ENCODE measurements at places on chromosomes 1 and 21. TPM values are rescaled to one million over a fixed set of nuclear protein-coding genes. Genes with fewer than 3 reads are reported as not detected.

GRCh38 chr1:3814065-3814464, 17.8 kb upstream of the LRRC47 start:
- DNase-seq, result no peak

GRCh38 chr1:18747671-18748070, 111.8 kb downstream of the TAS1R2 start:
- no peak for DNase-seq

GRCh38 chr1:219692981-219693380, 80.1 kb upstream of the ZC3H11B start:
- DNase-seq, result no peak

GRCh38 chr1:51445351-51446090, 73.5 kb downstream of the EPS15 start:
- no peak for DNase-seq

Gene C8B
- not detected for total RNA-seq

DNA sequence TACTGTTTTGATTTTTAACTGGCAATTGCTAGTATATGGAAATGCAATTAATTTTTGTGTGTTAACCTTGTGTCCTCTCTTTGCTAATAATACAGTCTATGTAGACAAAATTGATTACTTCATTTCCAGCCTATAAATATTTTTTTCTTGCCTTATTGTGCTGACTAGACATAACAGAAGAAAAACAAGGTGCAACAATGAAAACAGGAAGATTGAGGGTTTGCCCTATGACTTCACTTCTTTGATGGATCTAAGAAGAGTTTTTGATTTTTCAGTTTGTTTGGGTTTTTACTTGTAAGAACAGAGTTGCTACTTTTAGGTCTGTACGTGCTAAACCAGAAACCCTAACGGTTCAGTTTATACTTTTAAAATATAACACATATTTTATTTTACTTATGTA, 8.5 kb upstream of the CNIH4 start:
- DNase-seq, result no peak

GRCh38 chr1:228852511-228853088, 117.3 kb downstream of the RHOU start:
- no peak for DNase-seq

Gene VHLL
- total RNA-seq, result not detected

Gene OR10J1
- total RNA-seq, result not detected

GRCh38 chr1:218557731-218558130, 212.6 kb downstream of the TGFB2 start:
- DNase-seq, result peak; percentile 97

DNA sequence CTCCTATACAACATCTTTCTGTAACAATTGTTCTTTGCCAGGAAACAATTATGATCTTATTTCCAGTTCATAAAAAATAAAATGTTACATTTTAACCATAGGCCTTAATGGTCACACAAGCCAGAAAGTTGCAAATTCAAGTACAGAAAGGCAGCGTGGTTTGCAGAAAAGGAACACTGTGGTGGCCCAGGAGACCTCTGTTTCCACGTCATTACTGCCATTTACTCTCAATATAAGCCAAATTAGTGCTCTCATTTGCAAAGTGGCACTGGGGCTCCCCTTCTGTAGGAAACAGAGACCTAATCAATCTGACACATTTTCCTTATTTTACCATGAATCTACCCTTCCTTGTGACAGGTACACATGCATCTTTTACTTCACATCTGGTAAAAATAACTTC, 79.3 kb upstream of the TLR5 start:
- DNase-seq, result no peak

Gene CNR2
- not detected for total RNA-seq

DNA sequence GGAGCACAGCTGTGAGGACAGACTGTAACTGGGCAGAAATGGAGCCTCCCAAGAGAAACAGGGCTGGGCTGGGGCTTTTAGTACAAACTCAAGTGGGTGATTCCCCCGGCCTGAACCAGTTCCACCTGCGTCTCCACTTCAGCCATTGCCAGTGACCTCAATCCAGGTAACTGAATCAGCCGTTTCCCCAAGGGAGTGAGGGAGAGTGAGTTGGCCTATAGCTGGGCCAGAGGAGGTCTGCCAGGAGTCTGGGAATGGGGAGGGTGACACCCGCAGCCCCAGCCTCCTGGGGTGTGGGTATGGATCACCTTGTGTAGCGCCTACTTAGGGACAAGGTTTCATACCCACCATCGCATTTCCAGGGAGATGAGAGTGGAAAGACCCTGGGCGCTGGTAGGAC, 8.5 kb downstream of the SLC26A9 start:
- DNase-seq, result no peak

GRCh38 chr1:56424744-56425493, 154.4 kb downstream of the PLPP3 start:
- peak; percentile 84 for DNase-seq

GRCh38 chr1:151994956-151995355, 1.3 kb upstream of the S100A10 start:
- peak; percentile 78 for DNase-seq

- DNase-seq, result no peak
Measured at GRCh38 chr1:110944806-110945205, 18.9 kb downstream of the LRIF1 start.

DNA sequence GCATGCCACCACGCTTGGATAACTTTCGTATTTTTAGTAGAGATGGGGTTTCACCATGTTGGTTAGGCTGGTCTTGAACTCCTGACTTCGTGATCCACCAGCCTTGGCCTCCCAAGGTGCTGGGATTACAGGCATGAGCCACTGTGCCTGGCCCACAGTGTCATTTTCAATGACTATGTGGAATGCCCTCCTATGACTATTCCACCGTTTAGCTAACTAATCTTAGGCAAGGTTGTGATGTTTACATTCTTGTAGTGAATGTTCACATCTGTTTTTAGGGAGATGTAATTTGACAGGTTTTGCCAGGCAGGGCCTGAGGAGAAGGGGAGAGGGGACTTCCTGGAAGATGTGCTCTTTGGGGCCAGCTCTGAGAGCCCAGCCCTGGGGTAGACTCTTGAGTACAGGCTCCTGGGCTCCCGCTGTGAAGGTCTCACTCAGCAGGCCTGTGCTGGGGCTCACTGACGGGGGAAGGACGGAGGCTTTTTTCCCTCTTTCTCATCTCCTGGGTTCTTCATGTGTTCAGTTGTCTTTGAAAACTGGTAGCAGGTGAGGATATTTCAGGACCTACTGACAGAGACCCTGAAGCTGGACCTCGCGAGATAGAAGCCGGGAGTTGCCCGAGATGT, 13.2 kb downstream of the COQ8A start:
- no peak for DNase-seq

DNA sequence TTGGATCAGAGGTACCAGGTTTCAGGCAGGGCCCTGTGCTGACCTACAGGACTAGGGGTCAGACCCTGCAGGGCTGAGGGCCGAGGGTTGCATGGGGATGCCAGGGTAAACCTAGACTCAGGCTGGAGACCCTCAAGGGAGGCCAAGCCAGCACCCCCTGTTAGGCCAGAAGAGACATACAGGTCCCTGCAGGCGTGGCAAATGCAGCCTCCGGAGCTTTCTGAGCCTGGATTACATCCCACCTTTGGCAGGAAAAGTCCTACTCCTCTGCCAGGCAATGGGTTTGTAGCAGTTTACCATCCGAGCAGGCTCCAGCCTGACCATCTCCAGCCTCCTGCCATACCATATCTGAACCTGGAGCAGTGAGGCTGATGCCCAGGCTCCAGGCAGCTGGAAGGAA, 425.3 kb downstream of the NPHP4 start:
- no peak for DNase-seq

Gene RIMKLA
- total RNA-seq, result under 0.01 TPM

Gene RCSD1
- 49.2 TPM for total RNA-seq

- DNase-seq, result peak; percentile 92
Measured at GRCh38 chr1:11037740-11038182, 9.3 kb downstream of the MASP2 start.

- DNase-seq, result no peak
Measured at GRCh38 chr1:111756124-111756513, 418 bp downstream of the DDX20 start.

GRCh38 chr1:43436371-43436770, 17.4 kb downstream of the HYI start:
- no peak for DNase-seq

DNA sequence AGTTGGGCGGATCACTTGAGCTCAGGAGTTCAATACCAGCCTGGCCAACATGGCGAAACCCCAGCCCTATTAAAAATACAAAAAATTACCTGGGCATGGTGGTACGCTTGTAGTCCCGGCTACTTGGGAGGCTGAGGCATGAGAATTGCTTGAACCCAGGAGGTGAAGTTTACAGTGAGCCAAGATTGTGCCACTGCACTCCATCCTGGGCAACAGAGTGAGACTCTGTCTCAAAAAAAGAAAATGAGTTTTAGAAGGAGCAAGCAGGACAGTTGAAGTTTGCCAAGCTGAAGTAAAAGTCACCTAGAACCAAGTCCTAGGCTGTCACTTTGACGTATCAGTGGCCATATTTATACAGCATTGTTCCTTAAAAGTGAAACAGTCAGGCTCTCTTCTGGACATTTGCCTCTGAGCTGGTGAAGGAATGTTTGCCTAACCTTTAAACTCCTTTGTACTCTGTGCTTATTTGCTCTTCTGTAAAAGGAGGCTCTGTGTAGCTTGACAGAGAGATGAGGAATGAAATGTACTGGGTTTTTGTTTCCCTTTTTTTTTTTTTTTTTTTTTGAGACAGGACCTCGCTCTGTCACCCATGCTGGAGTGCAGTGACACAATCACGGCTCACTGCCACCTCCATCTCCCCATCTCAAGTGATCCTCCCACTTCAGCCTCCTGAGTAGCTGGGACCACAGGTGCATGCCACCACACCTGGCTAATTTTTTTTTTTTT, 2.8 kb downstream of the RAB4A start:
- no peak for DNase-seq

- DNase-seq, result no peak
Measured at GRCh38 chr1:86750530-86750929, 46.2 kb downstream of the SH3GLB1 start.

Gene OR6N1
- not detected for total RNA-seq

Gene XPR1
- total RNA-seq, result 26.0 TPM

Gene GSTM5
- total RNA-seq, result not detected

- DNase-seq, result no peak
Measured at GRCh38 chr21:27693376-27693775, 726.5 kb upstream of the ADAMTS5 start.

DNA sequence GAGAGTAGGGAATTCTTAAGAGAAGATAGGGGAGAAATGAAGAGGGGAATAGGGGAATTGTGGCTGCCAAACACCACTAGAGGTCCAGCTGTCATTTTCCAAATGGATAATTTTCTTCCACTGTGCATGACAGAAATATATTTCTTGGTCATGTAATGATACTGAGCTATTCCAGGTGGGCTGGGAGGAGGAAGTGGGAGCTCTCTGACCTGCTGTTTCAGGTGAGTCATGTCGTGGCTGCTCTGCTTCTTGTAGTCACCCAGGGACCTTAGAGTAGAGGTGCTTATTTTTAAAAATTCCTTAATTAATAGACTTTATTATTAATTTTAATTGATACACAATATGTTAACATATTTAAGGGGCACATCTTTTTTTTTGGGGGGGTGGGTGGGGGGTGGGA, 11.9 kb downstream of the PDE4B start:
- DNase-seq, result no peak

Gene KCNJ10
- not detected for total RNA-seq

GRCh38 chr1:15476927-15477326, 1.0 kb downstream of the CELA2B start:
- no peak for DNase-seq

Gene SCNM1
- total RNA-seq, result 23.8 TPM

Gene B3GALT2
- total RNA-seq, result 2.9 TPM

Gene TRPM2
- 3.2 TPM for total RNA-seq

DNA sequence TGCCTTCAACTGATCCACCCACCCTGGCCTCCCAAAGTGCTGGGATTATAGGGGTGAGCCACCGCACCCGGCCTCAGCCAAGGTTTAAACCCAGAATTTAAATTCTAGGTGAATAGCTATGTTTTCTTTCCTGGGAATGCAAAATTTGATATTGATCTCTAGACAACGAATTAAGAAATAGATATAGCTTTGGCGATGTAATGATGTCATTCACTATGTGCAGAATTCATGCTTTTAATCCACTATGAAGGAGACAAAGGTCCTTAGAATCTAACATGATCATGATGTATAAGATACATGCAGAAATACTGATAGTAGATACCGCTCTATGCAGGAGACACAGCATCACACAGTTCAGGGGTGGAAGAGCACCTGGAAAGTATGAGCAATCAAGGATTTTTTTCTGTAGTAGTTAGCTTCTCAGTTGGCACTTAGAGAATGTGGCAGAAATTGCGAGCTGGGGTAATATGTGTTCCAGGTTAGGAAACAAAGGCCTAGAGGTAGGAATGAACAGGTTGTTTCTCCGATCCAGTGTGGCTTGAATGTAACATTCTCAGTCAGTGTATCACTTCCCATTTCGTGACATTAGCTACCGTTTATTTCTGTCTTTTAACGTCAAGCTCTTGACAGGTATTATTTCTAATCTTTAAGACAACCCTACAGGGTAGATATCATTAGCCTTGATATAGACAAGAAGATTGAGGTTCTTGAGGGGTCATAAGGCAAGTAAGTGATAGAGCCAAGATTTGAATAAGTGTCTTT, 3.0 kb upstream of the CEP350 start:
- no peak for DNase-seq

- DNase-seq, result no peak
Measured at GRCh38 chr1:79325705-79326104, 319.2 kb upstream of the ADGRL4 start.

DNA sequence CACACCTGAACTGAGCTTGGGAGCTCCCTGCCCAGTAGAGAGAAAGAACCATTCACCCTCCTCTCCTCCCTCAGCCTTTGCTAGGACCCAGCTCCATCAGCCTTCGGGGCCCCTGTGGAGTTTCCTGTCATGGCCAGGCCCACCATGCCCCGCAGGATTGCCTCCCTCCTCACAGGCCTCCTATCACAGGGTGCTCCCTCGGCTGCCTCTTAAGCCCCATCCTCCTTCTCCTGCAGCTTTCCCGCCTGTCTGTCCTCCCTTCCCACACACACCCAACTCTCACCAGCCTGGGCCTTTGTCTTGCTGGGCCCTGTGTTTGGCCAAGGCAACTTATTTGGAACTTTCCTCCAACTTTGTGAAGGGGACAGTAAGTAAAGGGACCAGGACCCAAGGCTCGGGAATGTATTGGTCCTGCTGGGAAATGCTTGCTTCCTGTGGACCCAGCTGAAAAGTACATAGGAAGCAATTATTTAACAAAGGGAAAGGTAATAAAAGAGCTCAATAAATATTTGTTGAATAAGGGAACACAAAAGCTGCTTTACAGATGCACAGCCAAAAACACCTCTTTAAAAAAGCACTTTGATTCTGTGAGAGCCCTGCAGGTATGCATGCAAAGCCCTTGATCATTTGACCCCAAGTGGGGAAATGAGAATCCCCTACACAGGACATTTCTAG, 31.6 kb upstream of the TENT5C start:
- no peak for DNase-seq

DNA sequence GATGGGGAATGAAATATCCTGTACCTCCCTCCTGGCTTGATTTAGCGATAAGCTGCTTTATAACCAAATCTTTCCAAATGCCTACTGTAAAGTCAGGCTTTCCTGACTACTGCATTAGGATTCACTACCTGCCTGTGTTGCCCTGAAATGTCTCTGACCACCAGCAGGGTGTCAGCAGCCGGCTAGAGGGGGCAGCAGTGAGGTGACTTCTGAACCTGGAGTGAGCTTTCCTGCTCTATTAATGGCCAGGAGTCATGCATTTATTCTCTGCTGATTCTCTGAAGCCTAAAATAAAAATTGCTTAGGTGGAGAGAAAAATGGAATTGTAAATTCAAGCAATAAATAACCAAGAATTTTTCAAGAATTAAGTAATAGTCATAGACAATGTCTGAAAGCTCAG, 2.5 kb downstream of the BACE2 start:
- peak; percentile 87 for DNase-seq

Data from dermis blood vessel endothelial cell (primary cell).